ENCODE measurements at places on chromosomes 7 and 10.

DNA sequence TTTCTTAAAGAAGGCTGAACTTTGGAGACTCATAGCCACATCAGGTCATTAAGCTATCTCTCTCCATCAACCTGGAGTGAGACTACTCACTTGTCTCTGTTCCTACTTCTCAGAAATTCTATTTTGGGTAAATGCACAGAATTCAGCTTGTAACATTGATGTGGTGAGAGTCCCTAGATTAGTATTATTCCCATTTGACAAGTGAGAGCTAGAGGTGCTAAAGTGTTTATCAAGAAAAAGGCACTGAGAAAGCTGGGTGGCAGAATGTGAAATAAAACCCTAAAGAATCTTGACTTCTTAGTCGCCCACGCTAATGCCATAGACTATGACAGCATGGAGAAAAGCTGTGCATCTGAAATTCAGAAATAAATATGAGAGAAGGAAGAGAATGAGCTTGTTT is 73.4 kb upstream of the PDCD4 start:
- no peak for DNase-seq

GRCh38 chr7:123987445-123987844 is 45.4 kb downstream of the TMEM229A start:
- DNase-seq, result no peak

DNA sequence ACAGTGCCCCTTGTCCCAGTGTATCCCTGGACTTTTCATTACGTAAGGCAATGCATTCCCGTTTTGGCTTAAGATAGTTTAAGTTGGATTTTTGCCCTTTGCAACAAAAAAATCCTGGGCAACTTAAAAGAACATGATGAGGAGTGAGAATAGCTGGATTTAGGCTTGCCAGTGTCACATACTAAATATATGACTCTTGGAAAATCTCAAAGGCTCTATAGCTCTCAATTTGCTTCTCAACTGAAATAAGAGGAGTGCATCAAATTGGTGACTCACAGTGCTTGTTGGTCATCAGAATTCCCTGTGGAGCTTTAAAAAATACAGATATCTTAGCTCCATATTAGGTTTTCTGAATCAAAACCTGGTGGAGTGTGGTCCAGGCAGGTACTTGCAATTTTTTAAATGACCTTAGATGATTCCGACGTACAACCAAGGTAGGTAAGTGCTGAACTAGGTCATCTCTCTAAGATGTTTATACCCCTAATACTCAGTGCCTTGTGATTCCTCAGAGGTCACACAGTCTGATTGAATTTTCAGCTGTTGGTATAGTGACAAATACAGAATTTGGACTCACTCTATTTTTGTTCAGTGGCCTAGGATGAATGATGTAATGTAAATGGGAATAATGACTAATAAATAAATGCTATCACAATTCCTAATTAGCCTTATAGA is 33.9 kb upstream of the ORC5 start:
- DNase-seq, result no peak

- DNase-seq, result no peak
Measured at GRCh38 chr7:51134013-51134441, 182.6 kb downstream of the COBL start.

- no peak for DNase-seq
Measured at GRCh38 chr7:90081621-90082020, 72.6 kb upstream of the STEAP1 start.

- DNase-seq, result no peak
Measured at GRCh38 chr10:34121125-34121753, 693.9 kb downstream of the PARD3 start.

- DNase-seq, result no peak
Measured at GRCh38 chr10:58001159-58001558, 266.5 kb downstream of the IPMK start.

- DNase-seq, result no peak
Measured at GRCh38 chr10:88222881-88223280, 359.5 kb downstream of the PTEN start.

GRCh38 chr7:31418928-31419327 is 78.4 kb upstream of the NEUROD6 start:
- DNase-seq, result no peak

DNA sequence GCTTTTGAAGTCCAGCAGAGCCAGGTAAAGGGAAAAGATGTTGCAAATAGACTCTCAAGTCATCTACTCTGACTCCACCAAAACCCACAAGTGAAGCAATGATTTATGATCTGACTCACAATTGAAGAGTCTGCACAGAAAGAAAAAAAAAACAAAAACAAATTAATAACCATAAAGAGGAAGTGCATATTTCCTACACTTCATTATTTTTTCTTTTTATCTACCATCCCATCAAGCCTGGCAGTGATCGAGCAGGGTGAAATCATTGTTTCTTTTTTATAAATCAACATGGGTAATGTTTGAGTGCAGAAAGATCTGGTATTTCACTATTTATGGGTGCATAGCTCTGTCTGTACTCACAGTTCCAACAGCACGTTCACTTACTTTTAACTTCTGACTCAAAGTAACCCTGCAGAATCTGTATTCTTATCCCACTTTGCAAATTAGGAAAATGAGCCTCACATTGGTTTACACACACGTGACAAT is 829.0 kb downstream of the TNS3 start:
- no peak for DNase-seq

DNA sequence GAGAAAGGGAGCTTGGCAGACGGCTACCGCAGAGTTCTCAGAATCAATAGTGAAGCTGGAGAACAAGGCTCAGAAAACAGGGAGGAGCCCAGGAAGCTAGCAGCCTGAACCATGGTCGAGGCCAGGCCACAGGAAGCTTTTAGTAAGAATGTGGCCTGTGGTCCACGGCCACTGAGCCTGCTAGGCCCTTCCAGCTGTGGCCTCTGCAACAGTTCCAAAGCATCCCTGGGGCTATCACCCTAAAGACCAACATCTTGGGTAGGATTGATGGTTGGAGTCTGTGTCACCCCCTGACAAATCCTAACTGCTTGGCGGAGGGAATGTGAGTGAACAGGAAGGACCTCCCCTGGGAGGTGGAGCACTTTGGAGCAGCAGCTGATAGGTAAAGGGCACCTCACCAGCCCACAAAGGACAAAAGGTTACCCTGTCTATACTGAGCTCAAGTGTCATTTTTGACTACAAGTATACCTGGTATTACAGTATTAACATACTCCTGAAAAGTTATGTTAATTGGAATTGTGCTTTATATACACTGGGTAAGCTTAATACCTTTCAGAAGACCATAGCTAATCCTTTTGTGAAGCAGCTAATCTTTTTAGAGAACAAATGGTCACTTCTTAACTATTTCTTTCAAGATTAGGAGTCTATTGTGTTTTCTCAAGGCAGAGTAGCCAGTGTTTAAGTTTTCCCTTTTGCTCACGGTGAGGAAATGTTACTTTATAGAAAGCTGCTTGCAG is 18.7 kb downstream of the PTPRE start:
- DNase-seq, result no peak
